Neural cell (in vitro differentiated cells): ENCODE measurements at places on chromosomes 13 and 19. TPM values are rescaled to one million over a fixed set of nuclear protein-coding genes. Genes with fewer than 3 reads are reported as not detected.

The STXBP2 gene
- polyA plus RNA-seq: 1.7 and 7.8 TPM in 2 replicates

The ZNF799 gene
- polyA plus RNA-seq: 6.8 and 6.9 TPM in 2 replicates

The TLE2 gene
- polyA plus RNA-seq: 7.0 and 9.6 TPM in 2 replicates

The PCDH8 gene
- polyA plus RNA-seq: 2.4 and 6.9 TPM in 2 replicates

The RNF113B gene
- not detected in 2 replicates for polyA plus RNA-seq

The RAB20 gene
- polyA plus RNA-seq: not detected in 2 replicates

The FBXL3 gene
- polyA plus RNA-seq: 42.0 and 44.1 TPM in 2 replicates

The CCL25 gene
- polyA plus RNA-seq: 1.9 and 2.4 TPM in 2 replicates

The ATXN8OS gene
- polyA plus RNA-seq: 0.33 TPM in 1 of 2 replicates, not detected in the other

The BCAM gene
- 0.54 and 0.68 TPM in 2 replicates for polyA plus RNA-seq

The F7 gene
- polyA plus RNA-seq: 0.32 and 0.40 TPM in 2 replicates

The ZSWIM9 gene
- 2.6 and 4.7 TPM in 2 replicates for polyA plus RNA-seq

The ZNF560 gene
- polyA plus RNA-seq: 0.52 and 0.61 TPM in 2 replicates

The TNFRSF19 gene
- polyA plus RNA-seq: 2.3 and 3.3 TPM in 2 replicates

The RASAL3 gene
- 1.1 TPM in 1 of 2 replicates, not detected in the other for polyA plus RNA-seq

The CLDND2 gene
- polyA plus RNA-seq: not detected in 2 replicates
